ENCODE measurements at places on chromosomes 12 and 14.

DNA sequence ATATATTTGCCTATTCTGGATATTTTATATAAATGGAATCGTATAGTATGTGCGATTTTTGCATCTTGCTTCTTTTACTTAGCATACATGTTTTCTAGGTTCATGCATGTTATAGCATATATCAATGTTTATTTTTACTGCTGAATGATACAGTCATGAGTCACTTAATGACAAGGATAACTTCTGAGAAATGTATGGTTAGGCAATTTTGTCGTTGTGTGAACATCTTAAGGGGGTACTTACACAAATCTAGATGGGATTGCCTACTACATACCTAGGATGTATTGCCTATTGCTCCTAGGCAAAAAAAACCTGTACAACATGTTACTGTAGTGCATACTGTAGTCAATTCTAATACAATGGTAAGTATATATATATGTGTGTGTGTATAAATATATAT lies 8.8 kb downstream of the USP15 start:
- no peak for DNase-seq

GRCh38 chr14:54709444-54709843 lies 142.5 kb downstream of the SAMD4A start:
- DNase-seq, result no peak

DNA sequence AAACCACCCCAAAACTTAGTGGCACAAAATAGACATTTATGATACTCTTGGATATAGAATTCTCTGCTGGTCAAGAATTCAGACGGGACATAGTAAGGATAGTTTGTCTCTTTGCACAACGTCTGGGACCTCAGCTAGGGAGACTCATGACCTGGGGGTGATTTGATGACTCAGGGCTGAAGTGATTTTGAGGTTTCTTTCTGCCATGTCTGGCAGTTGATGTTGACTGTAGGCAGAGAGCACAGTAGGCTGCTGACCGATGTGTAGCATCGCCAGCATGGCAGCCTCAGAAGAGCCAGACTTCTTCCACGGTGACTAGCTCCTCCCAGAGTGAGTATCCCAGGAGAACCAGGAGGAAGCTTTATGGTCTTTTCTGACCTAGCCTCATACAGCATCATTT lies 88.9 kb upstream of the FRMD6 start:
- DNase-seq, result no peak

- no peak for DNase-seq
Measured at GRCh38 chr12:130300737-130301535, 36.8 kb upstream of the PIWIL1 start.

DNA sequence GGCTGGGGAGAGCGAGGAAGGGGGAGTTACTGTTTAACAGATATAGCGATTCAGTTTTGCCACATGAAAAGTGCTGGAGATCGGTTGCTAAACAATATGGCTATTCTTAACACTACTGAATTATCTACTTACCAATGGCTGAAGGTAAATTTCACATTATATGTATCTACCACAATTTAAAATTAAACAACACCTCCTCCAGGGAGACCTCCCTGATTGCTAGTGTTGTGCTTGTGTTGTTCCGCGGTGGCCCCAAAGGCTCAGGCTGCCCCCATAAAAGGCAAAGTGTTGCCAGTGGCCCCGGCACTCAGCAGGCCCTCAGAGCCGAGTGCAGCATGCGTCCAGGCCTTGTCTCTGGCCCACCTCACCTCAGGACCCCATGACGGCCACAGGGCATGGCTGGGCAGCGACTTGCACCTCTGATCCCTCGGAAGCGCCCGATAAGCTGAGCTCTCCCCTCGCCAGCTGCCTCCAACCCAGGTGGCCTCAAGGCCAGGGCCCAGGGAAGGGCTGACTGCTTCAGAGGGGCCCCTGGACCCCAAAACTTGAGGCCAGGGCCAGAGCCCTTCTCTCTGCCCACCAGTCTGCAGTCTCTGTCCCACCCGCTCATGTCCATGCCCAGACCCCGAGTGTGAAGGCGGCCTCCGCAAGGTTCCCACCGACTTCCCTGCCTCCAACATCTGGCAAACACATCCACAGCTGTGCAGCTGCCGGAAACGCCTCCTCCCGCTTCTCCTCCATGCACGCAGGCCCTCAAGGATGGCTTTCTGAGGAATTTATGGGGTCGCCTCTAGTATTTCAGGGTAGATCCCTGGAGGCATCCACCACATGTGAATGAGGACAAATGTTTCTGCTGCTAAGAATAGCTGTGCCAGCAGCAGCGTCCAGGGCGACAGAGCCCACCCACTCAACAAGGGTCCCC lies 60.0 kb downstream of the NCOR2 start:
- DNase-seq, result peak; percentile 85

DNA sequence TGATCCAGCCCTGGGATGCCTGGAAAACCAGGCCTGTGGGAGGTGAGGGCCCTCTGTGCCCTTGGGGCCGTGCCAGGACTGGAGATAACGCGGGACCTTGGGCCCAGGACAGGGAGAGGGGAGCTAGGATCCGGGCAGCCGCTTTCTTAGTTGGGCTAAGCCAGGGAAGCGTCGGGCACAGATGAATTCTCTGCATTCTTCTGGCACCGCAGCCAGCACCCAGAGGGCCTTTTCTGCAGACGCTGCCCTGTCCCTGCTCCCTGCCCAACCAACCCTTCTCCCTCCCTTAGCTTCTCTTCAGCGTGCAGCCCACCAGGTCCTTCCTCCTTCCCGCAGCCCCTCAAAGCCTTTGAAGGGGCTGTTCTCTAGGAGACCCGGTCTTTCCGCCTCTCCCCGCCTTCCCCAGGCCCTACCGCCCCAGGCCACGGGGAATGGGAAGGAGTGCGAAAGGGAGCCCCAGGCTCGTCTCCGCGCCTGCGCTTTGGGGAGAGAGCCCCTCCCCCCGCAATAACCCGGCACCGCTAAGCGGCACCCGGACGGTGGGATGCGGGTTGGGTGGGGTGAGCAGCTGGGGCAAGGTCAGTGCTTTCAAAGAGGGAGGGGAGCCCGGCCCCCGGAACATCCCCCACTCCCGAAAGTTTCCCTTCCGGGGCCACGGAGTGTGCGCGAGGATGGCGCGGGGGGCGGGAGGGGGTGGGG lies 663 bp downstream of the NCKAP5L start:
- DNase-seq, result peak; percentile 75

DNA sequence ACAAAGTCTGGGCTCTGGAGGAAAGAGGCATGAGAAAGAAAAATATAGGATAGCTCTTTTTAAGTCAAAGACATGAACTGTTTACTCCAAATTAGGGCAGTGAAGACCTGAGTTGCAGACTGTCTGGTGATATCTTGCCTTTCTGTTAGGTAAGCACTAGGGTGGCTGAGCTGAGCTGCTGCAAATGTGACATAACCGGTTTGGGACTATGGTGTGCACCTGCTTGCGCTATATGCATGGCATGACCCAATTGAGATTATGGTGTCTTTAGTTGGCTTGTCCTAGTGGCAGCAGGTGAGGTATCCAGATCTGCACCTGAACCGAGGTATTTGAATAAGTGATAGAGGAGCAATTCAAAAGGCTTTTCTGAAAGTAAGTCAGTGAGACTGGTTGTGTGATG lies 345.6 kb downstream of the APAF1 start:
- DNase-seq, result no peak

GRCh38 chr14:57796556-57796955 lies 69.3 kb downstream of the SLC35F4 start:
- no peak for DNase-seq

DNA sequence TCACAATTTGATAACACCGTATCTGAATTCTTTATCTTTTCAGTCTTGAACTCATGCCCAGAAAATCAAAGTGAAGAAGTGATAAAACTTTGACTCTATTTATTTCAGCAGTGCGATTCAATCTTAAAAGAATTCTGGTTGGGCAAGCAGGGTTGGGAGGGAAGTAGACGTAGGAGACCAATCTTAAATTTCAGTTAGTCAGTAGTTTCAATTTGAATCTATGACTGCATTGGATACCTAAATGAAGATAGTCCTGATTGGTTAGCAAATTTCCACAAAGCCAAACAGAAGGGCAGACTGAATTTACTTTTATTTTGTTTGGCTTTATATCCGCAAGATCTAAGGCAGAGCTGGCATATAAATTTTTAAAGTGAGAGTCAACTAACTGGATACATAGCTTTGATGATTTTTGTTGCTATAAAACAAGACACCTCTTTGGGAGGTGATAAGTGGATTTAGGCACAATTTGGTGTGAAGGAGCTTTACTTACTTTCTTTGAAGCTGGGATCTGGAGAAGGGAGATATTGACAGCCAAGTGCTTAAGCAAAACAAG lies 2.6 kb downstream of the ACSS3 start:
- no peak for DNase-seq

DNA sequence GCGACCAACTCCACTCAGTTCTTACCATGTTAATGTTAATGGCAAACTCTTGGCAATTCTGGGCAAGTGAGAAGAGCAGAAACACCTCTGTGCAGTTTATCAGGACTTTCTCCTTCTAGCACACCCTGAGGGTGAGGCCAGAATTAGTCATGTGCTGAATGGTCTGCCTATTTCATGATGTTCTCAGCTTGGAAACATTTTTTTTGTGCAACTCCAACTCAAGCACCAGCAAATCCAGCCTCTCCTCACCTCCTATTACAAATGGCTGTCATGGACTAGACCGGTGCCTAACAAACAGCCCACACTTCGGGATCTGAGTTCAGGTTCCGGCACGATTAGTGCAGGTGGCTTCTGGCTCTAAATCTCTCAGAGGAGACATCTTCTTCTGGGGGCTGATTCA lies 246.0 kb downstream of the ZFP36L1 start:
- no peak for DNase-seq

DNA sequence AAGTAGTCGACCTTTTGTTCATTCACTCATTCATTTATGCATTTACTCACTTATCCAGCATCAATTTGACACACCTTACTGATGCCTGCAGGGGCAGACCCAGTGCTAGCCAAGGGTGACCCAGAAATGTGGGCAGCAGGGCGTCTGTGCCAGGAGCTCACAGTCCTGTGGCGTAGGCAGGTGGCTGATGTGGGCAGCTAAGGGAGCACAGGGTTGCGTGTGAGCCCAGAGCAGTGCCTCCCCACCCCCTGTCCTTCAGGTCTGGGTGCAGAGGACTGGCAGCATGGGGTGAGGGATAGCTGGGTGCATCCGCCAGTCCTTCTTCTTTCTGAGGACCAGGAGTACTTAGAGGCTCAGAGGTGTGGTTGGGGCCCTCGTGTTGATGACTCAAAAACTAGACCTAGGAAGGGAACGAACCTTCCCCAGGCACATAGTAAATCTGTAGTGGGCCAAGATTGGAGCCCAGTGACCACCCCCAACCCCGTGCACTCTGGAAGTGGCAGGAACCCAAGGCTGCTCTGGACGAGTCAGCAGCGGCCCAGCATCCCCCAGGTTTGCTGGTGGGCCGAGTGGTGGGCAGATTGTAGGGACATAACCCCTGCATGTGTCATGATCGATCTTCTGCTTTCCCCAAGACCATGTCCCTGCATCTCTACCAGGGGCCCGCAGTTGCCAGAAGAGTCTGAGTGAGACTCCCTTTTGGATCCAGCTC lies 63.9 kb downstream of the BEGAIN start:
- no peak for DNase-seq

GRCh38 chr12:51970904-51971646 lies 19.6 kb downstream of the ACVR1B start:
- DNase-seq, result no peak

GRCh38 chr14:98507264-98507663 lies 764.7 kb downstream of the BCL11B start:
- DNase-seq, result no peak

- DNase-seq, result peak; percentile 69
Measured at GRCh38 chr12:14769466-14769968, 33.8 kb downstream of the WBP11 start.

- DNase-seq, result no peak
Measured at GRCh38 chr14:76337635-76338545, 38.0 kb upstream of the ESRRB start.

DNA sequence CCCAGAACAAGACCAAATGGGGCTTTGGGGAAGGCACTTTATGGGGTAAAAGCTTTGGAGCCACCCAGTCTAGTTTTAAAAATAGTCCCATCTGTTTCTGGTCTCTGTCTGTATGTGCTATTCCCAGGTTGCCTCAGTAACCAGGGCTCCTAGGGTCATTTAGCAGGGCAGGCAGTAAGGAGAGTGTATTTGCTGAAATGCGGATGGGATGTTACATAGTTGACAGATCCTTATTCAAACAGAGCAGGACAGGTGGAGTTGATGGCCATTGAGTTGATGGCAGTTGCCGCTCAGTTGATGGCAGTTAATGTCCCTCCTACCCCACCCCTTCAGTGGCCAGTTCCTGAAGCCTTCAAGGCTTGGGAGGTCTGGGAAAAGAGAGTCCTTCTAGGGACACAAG lies 4.6 kb downstream of the ZC3H10 start:
- DNase-seq, result no peak

DNA sequence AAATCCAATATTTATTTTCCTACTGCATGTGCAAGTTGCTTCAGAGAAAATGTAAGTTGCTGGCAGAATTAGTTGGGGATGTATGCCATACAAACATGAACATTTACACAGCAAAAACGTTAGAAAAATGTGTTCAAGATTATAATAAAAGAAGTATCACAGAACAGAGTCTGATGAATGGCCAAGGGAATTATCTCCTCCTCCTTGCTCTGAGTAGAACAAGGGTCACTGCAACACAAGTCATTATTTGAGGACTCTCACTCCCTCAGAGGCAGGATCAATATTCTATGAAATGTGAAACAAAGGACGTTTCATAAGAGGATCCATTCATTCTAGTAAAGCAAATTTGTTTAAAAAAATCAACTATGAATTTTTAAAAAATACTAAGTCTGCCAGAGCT lies 177.8 kb downstream of the PRKD1 start:
- DNase-seq, result no peak

DNA sequence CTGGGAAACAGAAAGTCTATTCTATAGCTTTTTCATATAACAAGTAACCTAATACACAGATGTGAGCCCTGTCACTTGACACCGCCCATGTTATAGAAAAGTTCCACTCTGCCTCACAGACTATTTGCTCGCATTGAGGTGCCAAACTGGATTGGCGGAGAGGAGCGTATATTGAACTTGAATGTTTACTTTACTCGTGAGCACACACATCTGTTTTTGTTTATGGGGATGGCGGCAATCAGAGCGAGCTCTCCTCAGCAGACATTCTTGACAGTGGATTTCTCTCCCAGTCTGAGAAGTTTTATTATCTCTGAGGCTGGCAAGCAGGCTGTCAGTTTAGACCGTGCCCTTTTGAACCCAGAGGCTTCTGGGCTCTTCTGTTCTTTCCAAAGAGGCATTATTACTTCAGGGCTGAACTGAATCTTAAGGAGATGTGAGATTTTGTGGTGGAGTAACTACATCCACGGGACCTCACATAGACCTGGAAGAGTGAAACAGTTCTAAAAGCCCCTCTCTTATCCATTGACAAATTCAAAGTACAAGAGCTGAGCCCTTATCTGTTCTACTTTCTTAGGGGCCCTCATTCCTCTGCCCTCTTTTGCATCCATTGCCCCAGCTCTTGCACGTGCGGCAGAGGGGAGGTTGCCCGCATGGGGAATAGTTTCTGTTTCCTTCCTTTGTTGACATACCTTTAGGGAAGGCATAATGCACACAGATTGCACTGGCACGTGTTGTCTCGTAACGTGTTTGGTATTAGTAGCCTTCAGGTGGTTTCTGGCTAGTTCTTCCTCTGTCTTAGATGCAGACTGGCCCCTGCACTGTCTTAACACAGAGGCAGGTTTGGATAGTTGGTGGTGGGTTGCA lies 68.2 kb downstream of the DRAM1 start:
- DNase-seq, result peak; percentile 66
